ENCODE measurements at places on chromosomes 2 and 18.
A peak's percentile ranks its signal among the peaks of the same experiment; 100 is the strongest.

DNA sequence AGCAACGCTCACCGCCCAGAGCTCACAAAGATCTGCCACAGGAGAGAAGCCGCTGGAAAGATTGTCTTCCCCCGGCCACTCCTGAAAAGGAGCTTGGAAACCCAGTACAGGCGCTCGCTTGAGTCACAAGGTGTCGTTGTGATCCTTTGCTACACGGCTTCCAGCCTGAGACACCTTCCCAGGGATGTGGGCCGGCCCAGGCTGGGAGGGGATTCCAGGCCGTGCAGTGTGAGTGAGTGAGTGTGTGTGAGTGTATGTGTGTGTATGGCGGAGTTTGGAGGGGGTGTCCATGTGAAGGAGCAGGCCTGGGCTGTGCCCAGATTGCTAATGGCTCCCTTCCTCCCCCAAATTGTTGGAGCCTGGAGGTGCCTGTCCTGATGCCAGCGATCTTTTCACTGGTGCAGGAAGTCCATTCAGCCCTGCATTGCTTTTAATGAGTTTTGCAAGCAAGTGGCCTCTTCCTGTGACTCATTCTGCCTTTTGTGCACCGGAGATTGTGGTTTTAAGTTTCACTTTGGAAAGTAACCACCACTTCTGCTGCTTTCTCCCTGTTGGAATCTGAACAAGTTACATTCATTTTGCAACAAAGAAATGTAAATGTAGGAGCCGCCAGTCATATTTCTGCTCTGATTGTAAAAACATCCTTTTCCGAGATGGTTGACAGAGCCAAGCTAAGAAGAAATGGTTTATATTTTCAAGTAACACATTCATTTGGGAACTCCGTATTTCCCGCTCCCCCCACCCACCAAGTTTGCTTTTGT is 83.7 kb downstream of the LPIN1 start:
- DNase-seq: peak; percentile 69

GRCh38 chr2:72138921-72139381 is 8.7 kb downstream of the CYP26B1 start:
- DNase-seq: no peak

GRCh38 chr18:56637176-56637575 is 1.2 kb downstream of the TXNL1 start:
- no peak for DNase-seq

DNA sequence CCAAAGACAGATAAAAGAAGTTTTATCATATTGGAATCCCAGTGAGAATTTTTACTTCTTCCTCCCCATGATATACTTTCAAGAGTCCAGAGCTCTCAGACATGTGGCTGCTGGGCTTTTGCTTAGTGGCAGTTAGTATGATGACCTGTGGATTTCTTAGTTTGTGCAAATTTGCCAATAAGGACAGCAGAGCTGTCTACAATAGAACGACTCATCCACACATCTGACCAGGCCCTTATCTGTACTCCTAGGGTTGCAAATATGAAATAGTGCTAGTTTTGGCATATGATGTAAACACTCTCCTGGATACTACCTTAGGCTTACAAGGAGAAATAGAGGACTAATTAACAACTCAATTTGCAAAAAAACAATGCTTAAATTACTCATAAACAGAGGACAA is 758.4 kb upstream of the TMEFF2 start:
- no peak for DNase-seq

GRCh38 chr2:26758790-26759321 is 5.2 kb upstream of the SLC35F6 start:
- DNase-seq: no peak

DNA sequence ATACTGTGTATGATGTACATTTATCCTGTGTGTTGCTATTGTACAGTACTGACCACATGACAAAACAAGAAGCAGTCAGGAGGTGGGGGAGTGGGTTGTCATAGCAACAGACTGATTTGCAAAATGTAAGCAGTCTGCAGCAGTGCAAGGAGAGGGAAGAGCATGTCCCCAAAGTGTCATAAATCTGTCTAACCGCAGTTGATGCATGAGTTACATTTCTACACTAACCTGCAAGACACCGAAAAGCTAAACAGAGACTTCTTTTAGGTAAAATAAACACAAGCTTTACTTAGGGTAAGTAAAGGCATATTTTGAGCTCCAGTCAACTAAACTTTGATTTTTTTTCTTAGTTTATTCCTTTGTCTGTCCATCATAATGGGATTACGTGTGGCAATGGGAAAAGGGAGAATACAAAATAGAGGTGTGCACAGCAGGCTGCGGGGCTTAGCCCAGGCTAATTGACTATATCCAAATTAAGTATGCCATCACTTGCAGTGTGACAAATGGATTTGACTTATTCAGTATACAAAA is 134.5 kb downstream of the MEIS1 start:
- DNase-seq: no peak

DNA sequence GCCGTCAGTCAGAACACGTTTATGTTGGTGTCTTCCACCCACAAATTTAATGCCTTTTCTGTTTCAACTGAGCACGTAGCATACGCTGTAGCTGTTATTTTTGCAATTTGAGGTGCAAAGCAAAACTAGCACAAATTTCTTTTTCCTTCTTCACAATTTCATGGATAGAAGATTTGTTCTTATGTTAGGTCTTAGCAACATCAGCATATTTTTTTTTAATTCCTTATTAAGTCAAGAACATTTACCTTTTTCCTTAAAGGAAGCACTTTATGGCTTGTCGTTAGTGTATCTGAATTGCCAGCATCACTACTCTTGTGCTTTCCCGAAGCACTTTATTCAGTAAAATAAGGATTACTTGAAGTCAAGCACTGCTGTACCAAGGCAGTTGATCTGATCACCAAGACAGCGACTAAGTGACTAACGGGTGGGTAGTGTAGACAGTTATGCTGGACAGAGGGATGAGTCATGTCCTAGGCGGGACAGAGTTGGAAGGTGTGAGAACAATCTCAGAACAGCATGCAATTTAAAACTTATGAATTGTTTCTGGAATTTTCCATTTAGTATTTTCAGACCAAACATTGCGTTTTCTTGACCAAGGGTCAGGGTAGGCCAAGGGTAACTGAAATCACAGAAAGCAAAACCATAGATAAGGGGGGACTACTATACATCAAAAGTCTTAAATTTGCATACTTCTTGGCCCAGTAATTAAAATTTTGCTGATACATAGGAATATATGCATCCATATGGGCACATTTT is 13.3 kb downstream of the BABAM2 start:
- DNase-seq: no peak

DNA sequence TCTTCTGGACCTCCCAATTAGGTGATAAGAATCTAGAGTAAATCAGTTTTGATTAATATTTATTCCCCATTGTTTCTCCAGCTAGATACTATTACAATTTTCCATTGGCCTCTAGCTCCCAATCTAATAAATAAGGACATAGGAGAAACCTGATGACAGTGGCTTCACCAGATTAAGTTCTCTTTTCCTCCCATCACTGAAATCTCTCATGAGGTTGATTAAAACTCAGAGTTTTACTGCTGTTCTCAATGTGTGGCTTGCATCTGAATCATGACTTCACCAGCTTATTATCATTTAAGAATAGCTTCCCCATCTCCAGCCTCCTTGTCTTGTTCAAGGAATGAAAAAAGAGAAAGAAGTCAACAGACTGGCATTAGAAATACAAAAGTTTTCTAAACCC is 3.9 kb upstream of the CCDC102B start:
- no peak for DNase-seq

GRCh38 chr2:38274286-38275276 is 102.5 kb downstream of the ATL2 start:
- peak; percentile 65 for DNase-seq

- DNase-seq: no peak
Measured at GRCh38 chr2:43766006-43766405, 7.8 kb upstream of the DYNC2LI1 start.

- no peak for DNase-seq
Measured at GRCh38 chr2:40177366-40177765, 274.5 kb downstream of the SLC8A1 start.

GRCh38 chr2:108980076-108980475 is 8.9 kb downstream of the EDAR start:
- no peak for DNase-seq

- no peak for DNase-seq
Measured at GRCh38 chr18:79975985-79976680, 11.7 kb downstream of the HSBP1L1 start.

DNA sequence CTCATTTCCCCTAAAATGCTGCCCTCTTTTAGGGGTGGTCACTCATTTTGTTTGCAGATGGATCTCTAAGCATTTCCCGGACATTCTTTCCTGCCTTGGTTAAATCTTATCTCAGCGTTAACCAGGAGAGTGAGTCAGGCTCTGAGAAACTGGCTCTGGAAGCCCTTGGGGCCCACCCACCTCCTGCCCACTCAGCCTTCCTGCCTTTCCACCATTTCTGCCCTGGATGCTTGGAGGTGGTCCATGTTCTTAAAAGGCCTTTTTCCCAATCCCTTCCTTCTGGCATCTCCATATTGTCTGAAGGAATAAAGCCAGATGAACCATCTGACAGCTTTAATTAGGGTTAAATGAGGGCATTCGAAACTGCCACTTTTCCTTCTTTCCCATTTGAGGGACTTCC is 9.5 kb downstream of the HK2 start:
- DNase-seq: no peak

- DNase-seq: no peak
Measured at GRCh38 chr2:72581560-72582181, 244.2 kb downstream of the EXOC6B start.

DNA sequence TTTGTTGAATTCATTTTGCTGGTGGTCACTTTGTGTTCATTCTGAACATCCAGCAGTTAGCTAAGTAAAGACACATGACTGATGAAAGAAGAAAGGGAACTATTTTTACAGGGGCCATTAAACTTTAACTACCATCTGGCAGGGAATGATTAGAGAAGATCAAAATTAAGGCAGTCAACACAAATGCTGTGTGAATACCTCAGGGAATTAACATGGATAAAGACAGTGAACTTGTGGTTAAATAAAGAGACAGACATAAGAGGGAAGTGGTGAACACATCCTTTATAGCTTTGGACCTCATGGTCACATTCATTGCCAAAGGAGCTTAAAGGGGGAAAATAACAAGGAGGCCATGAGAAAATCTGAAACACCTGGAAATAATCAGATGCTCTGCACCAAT is 52.6 kb upstream of the ATP5MC3 start:
- no peak for DNase-seq

- no peak for DNase-seq
Measured at GRCh38 chr2:19331450-19331849, 27.0 kb downstream of the OSR1 start.

GRCh38 chr2:25799301-25799700 is 79.0 kb downstream of the ASXL2 start:
- no peak for DNase-seq

- no peak for DNase-seq
Measured at GRCh38 chr2:32773448-32773808, 145.6 kb downstream of the TTC27 start.

DNA sequence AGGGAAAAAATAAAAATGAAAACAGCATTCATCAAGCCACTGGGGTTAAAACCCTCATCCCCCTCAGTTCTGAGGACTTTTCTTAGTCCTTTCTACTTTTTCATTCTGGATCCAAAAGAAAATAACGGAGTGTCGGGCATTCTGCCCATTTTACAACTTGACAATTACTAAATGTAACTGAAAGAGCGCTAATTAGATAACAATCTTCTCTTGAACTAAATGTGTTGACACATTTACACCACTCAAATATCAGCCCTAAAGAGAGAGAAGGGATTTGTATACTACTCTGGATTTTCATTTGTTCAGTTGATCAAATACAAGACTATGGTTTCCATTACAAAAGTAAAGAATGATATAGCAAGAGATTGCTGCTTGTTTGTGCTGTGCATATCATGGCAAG is 27.5 kb downstream of the ABCA12 start:
- DNase-seq: no peak

DNA sequence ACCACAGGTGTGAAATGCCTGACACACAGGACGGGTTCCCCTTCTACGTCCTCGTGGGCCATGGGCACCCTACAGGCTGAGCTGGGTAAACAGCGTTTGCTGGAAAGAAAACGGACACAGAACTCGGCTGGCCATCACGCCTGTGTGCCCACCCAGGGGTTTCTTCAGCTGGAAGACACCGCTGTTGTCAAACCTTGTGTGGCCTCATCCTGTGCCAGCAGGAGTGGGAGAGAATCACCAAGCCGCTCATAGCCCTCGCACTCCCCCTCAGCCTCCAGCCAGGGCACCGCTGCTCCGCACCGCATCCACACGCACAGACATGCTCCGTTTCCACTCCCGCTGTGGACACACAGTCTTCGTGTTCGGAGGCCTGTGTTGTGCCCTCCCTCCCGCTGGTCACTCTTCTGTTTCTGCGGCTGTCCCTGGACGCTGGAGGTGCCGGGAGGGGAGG is 161.4 kb downstream of the PXDN start:
- DNase-seq: no peak

DNA sequence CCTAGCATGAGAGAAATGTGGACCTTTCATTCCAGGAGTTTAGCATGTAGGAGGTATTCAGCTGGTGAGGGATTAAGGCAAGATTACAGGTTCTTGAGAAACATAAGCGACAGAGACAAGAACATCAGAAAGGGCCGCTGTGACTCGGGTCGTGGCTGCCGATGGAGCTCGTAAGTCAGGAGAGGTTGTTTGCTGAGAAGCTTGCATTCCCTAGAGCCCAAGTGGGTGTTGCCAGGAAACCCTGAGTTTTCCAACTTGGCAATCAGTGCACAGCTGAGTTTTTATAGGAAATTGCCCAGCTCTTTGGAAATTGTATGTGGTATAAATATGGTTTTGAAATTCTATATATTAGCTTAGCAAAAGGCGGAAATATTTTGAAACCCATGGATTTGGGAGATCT is 46.4 kb upstream of the CYP1B1 start:
- DNase-seq: no peak

- no peak for DNase-seq
Measured at GRCh38 chr18:44805643-44806042, 125.0 kb downstream of the SETBP1 start.

DNA sequence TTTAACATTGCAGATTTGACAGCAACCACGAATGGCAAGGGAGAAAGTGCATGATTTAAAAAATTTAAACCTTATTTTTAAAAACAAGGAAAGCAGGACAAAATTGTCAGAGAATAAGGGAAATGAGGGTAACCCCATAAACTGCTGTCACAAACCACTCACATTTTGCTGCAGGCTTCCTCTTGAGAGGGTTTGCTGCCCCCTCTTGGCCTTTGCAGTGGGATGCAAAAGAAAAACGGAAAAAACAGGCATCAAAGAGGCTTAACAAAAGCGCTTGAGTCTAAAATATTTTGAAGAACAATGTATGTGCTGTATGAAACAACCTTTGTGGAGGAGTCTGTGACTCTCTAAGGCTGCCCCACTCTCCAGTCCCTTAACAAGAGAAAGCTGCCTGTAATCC is 91.6 kb downstream of the TMX3 start:
- DNase-seq: peak; percentile 43

GRCh38 chr2:127737892-127738291 is 36.6 kb downstream of the SFT2D3 start:
- DNase-seq: no peak

Measured in GM10248 (cell line).